ENCODE measurements at places on chromosomes 7 and 10.
A peak's percentile ranks its signal among the peaks of the same experiment; 100 is the strongest.

DNA sequence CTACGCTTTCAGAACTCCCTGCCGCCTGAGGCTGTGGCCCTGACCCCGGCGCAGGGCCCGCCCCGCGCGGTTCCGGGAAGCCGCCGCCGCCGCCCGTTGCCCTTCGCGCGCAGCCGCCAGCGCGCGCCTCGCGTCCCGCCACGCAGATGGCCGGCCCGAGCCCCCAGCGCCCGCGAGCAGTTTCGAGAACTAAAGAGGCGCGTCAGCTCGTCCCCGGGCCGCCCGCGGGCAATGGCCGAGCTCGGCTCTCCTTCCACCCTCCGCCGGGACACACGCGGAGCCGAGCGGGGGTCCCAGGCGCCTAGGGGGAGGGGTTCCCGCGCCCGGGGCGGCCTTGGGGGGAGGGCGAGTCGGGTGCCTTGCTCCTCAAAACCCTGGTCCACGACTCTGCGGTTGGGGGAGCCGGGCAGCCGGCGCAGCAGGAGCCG lies 1.8 kb downstream of the HNRNPF start:
- no peak for DNase-seq

DNA sequence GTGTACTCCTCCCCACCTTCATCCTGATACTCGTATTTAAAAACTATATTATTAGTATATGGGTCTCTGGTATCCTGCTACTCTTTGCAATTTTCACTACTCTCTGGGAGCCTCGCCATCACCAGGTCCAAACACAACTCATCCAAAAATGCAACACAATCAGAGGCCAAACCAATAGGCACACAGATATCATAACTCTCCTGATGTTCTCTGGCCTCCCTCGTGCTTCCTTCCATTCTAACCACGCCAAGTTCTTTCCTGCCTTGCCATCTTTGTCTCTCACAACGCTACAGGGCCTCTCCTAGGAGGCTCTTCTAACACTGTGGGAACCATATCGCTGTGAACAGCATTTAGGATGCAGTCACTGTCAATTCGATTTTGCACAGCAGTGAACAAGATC lies 7.3 kb downstream of the RHEB start:
- DNase-seq, result no peak

- DNase-seq, result no peak
These were observed 139.8 kb downstream of the GRID1 start for GRCh38 chr10:86226781-86227201.

DNA sequence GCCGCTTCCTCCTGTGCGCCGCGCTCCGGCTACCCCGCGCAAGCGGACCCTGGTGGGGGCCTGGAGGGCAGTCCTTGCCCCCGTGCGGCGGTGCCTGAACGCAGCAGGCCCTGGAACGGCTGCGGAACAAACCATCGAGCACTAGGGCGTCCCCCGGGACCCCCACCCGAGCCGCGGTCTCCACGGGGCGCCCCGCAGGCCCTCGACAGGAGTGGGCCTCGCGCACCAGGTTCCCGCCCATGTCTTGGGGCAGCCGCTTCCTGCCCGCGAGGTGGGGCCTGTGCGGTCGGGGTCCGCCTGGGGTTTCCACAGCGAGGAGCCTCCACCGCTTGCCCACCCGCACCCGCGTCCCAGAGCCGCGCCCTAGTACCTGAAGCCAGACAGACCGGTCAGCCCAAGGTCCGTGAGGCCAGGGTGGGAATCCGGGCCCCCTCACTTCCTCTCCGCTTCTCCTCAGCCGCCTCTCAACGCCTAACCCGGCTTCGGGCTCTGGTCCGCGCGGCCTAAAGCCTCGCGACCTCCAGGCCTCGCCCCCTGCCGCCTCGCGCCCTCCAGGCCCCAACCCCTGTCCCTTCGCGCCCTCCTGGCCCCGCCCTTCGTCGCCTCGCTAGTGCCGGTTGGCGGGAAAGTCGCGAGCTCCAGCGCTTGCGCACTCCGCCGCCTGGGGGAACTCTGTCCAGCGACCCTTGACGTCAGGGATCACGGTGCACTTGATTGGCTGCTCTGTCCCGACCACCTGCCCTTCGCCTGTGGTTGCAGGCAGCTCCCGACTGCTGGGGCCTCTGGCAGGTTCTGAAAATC lies 7.0 kb upstream of the GBX1 start:
- DNase-seq, result no peak

GRCh38 chr10:108385963-108386362 lies 1221.5 kb upstream of the SORCS1 start:
- DNase-seq, result no peak

- no peak for DNase-seq
These were observed 373.9 kb upstream of the NFE2L3 start for GRCh38 chr7:25777969-25778708.

GRCh38 chr10:49541762-49542161 lies 2.8 kb upstream of the ERCC6 start:
- no peak for DNase-seq

DNA sequence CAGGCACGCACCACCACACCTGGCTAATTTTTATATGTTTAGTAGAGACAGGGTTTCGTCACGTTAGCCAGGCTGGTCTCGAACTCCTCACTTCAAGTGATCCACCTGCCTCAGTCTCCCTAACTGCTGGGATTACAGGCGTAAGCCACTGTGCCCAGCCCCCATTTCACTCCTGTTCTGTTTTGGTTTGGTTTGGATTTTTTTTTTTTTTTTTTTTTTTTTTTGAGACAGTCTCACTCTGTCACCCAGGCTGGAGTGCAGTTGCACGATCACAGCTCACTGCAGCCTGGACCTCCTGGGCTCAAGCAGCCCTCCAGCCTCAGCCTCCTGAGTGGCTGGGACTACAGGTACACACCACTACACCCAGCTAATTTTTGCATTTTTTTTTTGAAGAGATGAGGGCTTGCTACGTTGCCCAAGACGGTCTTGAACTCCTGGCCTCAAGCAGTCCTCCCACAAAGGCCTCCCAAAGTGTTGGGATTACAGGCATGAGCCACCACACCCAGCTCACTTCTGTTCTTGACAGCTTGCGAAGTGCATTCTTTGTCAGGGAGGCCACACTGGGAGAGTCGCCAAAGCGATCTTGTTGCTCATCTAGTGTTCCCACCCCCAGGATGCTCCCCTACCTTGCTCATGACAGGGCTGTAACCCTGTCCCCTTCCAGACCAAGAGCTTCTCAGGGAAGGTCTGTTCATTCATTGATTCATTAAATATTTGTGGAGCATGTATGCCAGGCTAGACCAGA lies 229.1 kb downstream of the CUX1 start:
- DNase-seq, result no peak

GRCh38 chr7:34067005-34067778 lies 161.9 kb downstream of the BMPER start:
- DNase-seq, result no peak

GRCh38 chr10:35451151-35452016 lies 115.1 kb downstream of the CCNY start:
- peak; percentile 42 for DNase-seq

- no peak for DNase-seq
These were observed 65.4 kb upstream of the APBB1IP start for GRCh38 chr10:26372513-26373354.

- no peak for DNase-seq
These were observed 52.7 kb upstream of the ELN start for GRCh38 chr7:73974948-73975926.

GRCh38 chr10:110061687-110062086 lies 53.9 kb downstream of the ADD3 start:
- no peak for DNase-seq

DNA sequence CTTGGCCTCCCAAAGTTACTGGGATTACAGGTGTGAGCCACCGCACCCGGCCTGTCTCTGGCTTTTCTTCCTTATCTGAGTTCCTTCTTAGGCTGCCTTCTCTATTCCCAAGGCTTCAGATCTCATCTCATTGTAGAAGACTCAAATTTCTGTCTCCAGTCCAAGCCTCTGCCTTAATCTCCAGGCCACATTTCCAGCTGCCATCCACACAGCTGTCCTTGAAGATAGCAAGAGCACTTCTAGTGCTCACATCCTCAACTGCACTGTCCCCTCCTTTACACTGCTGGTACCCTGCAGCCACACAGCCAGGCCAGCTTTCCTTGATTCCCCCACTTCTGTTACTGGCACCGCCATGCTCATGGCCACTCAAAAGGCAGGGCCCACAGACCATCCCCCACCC lies 35.6 kb downstream of the POLL start:
- no peak for DNase-seq

GRCh38 chr10:26743091-26743490 lies 45.6 kb downstream of the PDSS1 start:
- DNase-seq, result no peak

- DNase-seq, result no peak
These were observed 118.8 kb downstream of the JAZF1 start for GRCh38 chr7:28061824-28062196.

- peak; percentile 19 for DNase-seq
These were observed 842 bp downstream of the KBTBD2 start for GRCh38 chr7:32890793-32891042.

DNA sequence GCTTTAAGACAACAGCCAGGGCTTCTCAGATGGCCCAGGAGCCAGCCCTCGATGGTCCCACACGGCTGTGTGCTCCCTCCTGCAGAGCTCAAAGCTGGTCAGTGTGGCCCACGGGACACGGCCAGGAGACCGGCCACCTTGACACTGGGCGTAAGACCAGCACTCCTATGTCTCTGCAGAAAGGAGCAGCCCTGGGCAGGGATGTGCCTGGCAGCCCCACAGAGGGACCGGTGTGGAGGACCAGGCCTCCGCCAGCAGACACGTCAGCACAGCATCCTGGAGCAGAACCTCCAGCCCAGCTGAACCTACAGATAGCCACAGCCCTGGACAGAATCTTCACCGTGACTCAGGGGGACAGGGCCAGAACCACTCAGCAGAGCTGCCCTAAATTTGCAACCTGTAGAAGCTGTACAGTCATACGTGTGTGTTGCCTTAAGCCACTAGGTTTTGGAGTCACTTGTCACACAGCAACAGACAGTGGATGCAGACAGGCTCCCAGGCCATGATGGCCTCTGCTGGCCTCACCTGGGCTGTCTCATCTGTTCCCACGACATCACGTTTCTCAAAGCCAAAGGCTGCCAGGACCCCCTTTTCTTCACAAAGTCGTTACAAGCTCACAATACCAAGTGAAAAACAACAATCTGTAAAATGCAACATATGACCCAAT lies 132.4 kb downstream of the DIP2C start:
- no peak for DNase-seq

DNA sequence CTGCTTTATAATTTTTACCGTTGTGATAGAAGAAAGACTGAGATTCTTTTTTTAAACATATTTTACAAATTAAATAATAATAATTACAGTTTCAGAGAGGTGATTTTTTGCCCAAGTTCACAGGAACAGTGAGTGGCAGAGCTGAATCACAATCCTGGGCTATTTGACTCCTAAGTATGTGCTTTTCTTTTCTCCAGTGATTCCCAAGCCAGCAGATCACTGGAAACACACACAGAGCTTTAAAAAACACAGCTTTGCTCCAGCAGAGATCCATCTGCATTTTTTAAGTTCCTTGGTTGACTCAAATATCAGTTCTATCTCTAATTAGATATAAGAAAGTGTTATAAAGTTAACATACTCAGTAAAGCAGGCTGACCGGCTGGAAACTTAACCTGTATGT lies 69.0 kb downstream of the AHR start:
- no peak for DNase-seq

- DNase-seq, result no peak
These were observed 2.4 kb downstream of the ZMIZ2 start for GRCh38 chr7:44750921-44751571.

- no peak for DNase-seq
These were observed 150.7 kb downstream of the CFTR start for GRCh38 chr7:117630501-117630900.

DNA sequence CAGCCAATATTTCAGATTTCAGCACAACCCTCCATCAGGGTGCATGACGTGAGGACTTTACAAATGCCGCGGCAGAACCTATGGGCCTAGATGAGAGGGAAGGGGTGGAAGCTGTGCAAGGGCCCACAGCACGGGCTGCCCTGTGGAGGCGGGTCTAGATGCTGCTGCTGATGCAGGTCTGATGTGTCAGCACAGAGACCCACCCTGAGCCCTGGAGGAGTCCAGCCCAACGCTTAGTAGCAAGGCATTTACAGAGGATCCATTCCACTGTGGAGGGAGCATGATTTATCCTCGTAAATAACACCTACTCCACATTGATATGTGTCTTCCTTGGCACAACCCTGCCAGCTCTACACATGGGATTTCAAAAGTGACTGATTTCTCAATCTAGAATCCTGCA lies 48.5 kb downstream of the MYL10 start:
- DNase-seq, result no peak

DNA sequence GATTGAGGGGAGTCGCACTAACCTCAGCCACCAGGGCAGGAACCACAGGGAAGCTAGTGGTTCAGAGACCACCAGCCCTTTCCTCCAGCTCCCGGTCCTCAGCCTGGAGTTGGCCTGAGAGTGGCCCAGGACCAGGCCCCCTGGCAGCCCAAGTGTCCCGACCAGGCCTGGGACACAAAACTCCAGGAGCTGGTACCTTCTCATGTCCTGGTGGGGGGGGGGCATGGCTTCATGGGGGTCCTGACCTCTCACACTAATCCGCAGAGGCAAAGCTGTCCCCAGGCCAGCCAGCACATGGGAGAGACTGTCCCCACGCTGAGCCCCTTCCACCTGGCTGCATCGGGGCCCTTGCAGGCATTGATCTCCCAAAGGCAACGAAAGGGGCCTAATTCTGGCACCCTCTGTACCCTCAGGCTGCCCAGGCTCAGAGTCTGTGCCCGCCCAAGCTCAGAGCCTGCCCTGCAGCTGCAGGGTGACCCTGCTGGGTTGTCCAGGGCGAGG lies 28.2 kb downstream of the GPRIN2 start:
- DNase-seq, result no peak

GRCh38 chr7:73650524-73650923 lies 17.1 kb upstream of the VPS37D start:
- no peak for DNase-seq

GRCh38 chr10:97173036-97173435 lies 12.7 kb downstream of the SLIT1 start:
- no peak for DNase-seq

- no peak for DNase-seq
These were observed 453.5 kb downstream of the AUTS2 start for GRCh38 chr7:70051726-70052125.

GRCh38 chr10:120328647-120329046 lies 128.4 kb upstream of the PLPP4 start:
- no peak for DNase-seq

GRCh38 chr10:24086296-24087086 lies 122.4 kb upstream of the KIAA1217 start:
- no peak for DNase-seq

DNA sequence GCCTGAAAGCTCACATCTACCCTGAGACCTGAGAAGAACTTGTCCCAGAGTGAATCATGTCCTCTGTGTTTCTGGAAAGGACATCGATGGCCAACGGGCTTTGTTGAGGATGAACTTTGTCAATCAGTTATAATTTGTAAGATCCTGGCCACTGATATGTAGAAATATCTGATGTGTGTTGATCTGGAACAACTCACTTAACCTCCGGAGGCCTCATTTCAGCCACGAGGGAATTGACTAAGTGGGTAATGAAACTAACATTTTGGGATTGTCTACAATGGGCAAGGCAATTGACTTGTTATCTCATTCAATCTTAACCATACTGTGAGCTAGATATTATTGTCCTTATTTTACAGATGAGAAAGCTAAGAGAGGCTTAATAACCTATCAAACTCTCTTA lies 468.1 kb upstream of the NRP1 start:
- DNase-seq, result no peak

- DNase-seq, result no peak
These were observed 37.4 kb upstream of the DUSP5 start for GRCh38 chr10:110460111-110460809.
